ENCODE measurements at places on chromosomes 1 and 21.

- no peak for DNase-seq
These were observed 446.8 kb upstream of the PLXNA2 start for GRCh38 chr1:208691012-208691411.

DNA sequence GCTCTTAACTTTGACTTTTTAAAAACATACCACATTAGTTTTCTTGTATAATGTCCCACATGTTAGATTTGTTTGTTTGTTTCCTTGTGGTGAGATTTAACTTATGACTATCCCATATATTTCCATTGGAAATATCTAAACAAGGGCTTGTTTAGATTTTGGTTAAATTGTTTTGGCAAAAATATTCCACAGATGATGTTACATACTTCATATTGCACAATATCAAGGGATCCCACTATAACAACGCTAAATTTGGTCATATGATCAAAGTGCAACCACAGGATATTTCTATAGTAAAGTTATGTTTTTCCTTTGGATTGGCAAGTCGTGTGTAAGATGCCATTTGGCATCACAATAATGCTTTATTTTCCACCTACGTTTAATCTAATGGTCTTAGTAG is 396.7 kb downstream of the TGFB2 start:
- no peak for DNase-seq

- no peak for DNase-seq
These were observed 264.2 kb downstream of the HMCN1 start for GRCh38 chr1:185998391-185998790.

- peak; percentile 72 for DNase-seq
These were observed 105.7 kb upstream of the PPP2R5A start for GRCh38 chr1:212179394-212180076.

DNA sequence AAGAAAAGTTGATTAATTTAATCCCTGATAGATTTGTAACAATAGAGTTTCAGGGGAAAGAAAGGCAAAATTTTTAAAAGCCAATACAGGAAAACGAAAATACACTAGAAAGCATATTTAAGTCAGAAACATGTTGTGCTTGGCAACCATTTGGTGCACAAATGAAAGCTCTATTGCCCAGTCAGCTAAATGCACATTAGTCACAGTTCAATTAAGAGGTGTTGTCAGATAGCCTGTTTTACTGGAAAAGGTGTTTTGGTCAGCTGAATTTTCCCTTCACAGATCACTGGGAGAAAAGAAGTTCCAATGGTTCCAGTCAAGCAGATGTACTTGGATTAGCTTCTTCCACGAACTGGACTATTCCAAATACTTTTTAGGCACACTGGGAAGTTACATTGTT is 25.4 kb downstream of the RGS4 start:
- no peak for DNase-seq

DNA sequence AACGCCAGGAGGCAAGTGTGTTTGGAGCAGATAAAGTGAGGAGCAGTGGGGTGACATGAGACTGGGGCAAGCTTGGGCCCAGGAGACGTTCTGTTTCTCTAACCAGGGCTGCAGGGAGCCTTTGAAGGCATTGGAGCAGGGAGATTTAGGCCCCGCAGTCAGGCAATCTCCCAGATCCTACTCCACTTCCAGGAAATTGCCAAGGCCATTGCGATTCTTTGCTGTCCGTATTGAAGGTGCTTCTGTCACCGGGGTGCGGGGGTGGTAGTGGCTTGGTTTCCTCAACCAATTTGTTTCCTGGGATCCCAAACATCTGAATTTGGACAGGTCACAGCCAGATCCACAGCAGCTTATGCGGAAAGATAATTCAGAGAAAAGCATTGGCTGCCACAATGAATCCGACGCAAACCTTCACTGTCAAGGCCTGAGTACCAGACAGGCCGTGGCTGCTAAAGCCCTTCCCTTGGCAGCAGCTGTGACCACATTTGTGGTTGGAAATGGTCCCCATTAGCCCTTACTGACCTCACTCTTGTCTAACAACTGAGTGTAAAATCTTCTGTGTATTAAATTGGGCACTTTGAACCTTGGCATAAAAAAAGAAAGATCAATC is 385.6 kb downstream of the PTPRU start:
- DNase-seq = no peak

GRCh38 chr1:167345386-167345733 is 124.7 kb downstream of the POU2F1 start:
- no peak for DNase-seq

DNA sequence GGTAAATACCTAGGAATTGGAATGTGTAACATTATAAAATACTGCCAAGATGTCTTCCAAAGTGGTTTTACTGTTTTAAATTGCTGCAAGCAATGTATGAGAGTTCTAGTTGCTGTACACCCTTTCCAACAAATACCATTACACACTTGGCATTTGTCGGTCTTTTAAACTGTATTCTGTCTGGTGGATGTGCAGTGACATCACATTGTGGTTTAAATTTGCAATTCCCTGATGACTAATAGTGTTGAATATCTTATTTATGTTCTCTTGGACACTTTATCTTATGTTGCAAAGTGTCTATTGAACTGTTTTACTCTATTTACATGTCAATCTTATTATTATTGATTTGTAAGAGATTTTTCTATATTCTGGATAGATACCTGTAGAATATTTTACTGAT is 561.2 kb upstream of the B3GALT2 start:
- no peak for DNase-seq

- no peak for DNase-seq
These were observed 46.3 kb upstream of the RPL11 start for GRCh38 chr1:23645338-23645737.

GRCh38 chr1:10319750-10320149 is 79.1 kb upstream of the PGD start:
- DNase-seq = no peak

DNA sequence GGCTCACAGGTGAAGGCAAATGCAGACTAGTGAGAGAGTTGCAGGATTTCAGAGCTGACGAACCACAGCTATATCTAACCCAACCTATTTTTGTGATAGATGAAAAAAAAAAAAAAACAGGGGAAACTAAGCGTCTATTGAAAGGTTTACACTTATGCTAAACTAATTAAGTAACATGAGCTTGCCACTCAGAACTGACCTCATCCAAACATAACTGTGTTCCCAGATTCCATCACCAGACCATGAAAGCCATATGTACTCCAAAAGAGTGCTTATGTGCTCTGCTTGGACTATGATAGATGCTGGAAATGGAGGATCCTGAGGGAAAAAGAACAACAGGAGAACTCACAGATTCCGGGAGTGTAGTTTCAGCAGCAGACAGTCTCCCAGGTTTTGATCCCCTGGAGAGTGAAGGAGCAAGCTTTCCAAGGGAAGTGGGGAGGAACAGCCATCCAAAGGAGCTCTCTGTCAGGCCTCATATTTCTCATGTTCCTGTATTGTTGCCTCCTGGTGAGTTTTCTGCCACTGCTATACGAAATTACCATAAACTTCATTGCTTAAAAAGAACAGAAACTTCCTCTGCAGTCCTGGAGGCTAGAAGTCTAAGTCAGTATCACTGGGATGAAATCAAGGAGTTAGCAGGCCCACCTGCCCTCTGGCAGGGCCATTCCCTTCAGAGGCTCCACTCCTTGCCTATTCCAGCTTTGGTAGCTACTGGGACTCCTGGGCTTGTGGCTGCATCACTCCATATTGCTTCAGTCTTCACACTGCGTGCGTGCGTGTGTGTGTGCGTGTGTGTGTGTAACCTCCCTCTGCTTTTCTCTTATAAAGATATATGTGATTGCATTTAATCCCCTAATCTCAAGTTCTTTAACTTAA is 38.1 kb downstream of the NIBAN1 start:
- DNase-seq = no peak

- DNase-seq = no peak
These were observed 174.0 kb downstream of the CRB1 start for GRCh38 chr1:197441999-197442414.

DNA sequence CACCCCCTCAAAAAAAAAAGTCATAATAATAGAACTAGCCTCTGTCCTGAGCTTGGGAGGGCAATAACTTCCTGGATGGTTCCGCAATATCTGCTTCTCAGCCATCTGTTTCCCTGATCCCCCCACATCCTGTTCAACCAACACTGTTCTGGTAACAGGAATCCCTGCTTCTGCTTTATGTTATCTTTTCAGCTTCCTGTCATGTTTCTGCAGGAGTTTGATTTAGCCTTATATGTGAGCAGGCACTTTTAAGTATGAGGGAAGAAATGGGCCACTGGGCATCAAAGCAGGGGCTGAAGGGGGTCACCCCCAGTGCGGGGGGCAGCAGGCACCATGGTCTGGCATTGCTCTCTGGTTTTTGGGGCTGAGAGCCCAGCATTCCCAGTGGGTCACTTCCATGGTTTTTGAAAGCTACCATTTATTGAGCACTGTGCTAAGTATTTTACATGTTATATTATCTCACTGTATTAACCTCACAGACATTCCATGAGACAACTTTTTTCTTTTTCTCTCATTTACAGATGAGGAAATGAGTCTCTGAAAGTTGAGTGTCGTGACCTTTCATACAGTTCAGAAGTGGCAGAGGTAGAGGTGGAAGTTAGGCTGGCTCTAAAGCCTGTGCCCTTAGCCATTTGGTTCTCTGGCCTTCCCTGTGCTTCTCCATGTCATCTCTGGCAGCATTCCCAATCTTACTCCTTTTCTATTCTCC is 61.9 kb downstream of the DNTTIP2 start:
- DNase-seq = peak; percentile 38

GRCh38 chr1:92877792-92878191 is 46.0 kb downstream of the RPL5 start:
- no peak for DNase-seq

GRCh38 chr1:7515175-7515574 is 255.9 kb upstream of the VAMP3 start:
- DNase-seq = no peak

GRCh38 chr1:201254625-201255478 is 28.5 kb upstream of the PKP1 start:
- peak; percentile 80 for DNase-seq

DNA sequence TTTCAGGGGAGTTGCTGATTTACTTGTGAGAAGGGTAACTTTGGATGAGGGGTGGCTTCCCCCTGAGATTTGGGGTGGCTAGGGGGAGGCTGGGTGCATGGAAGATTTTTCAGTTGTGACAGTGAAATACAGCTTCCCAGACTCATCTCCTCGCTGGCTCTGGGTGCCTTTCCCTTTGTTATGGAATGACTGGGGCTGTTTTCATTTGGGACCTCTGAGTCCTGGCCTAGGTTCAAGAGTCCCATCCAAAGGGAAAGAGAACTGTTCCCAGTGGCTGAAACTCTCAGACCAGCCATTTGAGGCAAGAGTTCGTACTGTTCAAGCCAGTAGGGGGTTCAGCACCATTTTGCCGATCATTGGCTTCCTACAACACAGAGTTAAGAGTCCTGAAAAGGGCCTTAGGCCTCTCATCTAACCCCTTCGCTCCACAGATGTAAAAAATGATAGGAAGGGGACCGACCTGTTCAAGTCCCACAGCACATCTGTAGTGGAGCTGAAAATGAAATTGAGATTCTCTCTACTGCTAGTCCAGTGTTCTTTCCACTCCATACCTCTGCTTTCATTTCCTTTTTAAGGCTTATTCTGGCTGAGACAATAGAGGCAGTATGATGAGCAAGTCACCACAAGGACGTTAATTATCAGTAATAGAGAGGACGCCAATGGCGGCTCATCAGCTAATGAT is 958 bp downstream of the DDR2 start:
- no peak for DNase-seq

DNA sequence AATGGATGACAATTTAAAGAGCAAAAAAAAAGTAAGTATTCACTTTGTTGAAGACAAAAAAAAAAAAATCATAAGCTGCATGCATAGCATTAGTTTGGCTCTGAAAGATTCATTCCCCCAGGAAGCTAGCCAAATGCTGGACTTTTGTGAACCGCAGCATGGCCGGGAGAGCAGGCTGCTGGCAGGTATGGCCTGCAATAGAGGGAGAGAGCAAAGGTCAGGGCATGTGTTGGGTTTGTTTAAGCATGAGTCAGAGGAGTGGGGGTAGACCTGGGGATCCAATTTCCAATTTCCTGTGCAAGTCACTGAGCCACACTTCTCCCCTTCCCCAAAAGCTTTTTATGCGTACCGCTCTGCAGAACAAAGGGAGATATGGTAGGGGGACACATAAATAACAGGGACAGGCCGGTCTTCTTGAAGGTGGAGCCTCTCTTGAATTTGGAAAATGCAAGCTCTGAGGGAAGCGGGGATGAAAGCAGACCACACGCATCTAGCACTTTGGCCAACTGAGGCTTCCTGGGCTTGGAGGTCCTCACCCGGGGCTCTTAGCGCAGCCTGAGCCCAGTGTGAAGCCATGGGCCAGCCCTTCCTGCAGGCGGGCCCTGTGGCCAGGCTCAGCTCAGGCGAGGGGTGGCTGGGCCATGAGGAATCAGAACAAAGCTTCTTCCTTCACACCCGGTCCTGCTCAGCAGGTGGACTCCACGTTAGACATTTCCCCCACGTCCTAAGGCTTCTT is 171.1 kb downstream of the TOMM20 start:
- DNase-seq = no peak
